Stimulated activated CD8-positive, alpha-beta memory T cell treated with anti-CD3 and anti-CD28 coated beads, Interleukin-15, amount 100 ng/mL, for 4 hours (primary cell): ENCODE measurements at places on chromosomes 2 and 18.
A peak's percentile ranks its signal among the peaks of the same experiment; 100 is the strongest.

DNA sequence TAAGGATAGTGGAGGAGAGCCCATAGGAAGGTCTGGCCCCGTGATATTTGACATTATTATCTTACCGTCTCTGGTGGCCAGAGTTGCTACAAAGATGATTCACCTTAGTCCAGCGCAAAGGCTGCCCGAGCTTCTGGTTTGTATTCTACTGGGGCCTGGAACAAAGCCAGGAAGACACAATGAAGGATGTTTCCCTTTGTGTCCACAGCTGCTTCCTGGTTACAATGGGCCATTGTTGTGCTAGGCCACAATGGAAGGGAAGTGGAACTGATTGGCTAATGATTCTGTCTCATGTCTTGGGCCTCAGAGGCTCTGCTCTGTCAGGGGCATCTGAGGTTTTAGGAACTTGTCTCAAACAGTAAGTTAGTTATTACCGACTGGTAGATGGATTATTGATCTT is 132.2 kb downstream of the TDRD15 start:
- DNase-seq: no peak

GRCh38 chr18:53385889-53386288 is 838.6 kb downstream of the MBD2 start:
- DNase-seq: no peak

GRCh38 chr2:172169611-172170010 is 66.9 kb upstream of the DLX2 start:
- no peak for DNase-seq

GRCh38 chr2:62465741-62466502 is 40.1 kb downstream of the TMEM17 start:
- DNase-seq: no peak

- DNase-seq: no peak
These were observed 288.6 kb downstream of the MTX2 start for GRCh38 chr2:176557821-176558220.

DNA sequence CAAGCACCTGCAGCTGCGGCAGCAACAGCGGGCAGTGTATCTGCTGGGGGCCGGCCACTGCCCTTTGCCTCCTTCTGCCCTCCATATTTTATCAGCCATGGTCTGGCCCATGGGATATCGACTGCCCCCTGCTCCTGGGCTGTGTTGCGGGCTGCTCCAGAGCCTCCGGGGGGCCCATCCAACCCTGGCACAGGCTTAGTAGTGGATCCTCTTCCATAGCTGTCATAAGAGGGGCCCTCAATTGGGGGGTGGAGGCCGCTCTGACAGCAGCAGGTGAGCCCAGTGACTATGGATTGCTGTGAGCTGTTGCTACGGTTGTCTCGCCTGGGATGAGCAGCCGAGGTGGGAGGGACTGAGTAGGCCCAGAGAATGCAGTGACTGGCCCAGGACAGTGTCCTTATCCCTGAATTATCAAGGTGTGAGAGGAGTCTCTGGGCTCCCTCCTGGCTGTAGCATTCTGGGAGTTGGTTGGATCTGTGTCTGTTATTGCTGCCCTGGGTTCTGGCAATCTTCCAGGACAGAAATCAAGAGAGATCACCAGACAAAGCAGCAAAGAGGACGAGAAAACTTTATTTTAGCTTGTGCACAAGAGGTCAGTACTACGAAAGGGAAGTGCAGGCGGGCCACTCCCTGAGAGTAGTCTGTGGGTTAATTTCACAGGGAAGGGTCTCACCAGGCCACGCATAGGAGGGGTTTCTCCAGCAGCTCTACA is 145.1 kb downstream of the ASB1 start:
- no peak for DNase-seq

- DNase-seq: no peak
These were observed 77.3 kb downstream of the SRBD1 start for GRCh38 chr2:45533771-45534170.

GRCh38 chr2:41622301-41622700 is 425.5 kb upstream of the PKDCC start:
- DNase-seq: no peak

DNA sequence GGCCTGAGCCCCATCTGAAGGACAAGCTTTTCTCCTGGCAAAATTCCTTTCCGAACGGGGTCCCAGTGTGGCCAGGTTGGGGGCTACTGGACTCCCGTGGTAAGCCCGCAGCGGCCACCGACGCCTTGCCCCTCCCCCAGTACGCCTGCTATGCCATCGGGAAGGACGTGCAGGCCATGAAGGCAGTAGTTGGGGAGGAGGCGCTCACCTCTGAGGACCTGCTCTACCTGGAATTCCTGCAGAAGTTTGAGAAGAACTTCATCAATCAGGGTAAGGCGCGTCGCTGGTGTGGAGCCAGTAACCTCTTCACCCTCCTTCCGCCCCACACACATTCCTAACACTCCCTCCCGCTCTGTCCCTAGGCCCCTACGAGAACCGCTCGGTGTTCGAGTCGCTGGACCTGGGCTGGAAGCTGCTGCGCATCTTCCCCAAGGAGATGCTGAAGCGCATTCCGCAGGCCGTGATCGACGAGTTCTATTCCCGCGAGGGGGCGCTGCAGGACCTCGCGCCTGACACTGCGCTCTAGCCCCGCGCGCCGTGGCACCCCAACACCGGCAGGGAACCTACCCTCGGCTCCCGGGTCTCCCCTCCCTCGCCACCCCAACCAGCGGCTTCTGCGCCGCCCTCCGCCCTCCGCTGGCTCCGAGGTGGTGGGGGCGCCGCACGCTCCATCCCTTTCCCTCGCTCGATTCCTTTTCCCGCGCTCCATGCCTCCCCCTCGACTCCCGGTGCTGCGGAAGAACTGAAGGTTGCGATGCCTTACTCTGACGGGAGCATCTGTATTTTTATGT is 13.6 kb upstream of the ANKRD53 start:
- peak; percentile 65 for DNase-seq

DNA sequence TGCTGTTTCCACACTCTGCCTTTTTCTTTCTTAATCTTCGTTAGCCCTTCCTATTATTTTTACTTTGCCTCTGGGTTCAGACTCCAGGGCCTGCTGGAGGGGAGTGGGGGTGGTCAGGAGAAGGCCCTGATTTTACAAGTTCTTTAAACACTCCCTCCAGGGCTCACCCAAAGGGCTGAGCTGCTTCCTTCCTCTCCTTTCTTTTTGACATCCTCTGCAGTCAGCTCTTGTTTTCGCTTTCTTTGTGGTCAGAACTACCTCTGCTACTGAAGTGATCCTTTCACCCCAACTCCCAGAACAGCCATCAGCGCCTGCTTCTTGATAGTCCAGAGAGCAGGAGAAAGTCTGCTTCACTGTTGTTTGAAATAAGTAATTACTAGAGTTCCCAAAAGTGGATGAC is 925.7 kb downstream of the EPHA4 start:
- DNase-seq: no peak

DNA sequence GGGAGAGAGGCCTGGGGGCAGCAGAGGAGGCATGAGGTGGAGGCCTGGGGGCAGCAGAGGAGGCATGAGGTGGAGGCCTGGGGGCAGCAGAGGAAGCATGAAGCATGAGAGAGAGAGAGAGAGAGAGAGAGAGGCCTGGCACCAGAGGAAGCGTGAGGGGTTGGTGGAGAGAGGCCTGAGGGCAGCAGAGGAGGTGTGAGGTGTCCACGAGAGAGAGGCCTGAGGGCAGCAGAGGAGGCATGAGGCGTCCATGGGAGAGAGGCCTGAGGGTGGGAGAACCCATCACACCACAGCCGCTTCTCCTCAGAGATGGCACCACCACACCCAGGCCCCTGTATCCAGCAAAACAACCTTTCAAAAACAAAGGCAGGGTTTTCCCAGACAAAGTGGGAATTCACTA is 55.7 kb upstream of the KCNG2 start:
- no peak for DNase-seq

DNA sequence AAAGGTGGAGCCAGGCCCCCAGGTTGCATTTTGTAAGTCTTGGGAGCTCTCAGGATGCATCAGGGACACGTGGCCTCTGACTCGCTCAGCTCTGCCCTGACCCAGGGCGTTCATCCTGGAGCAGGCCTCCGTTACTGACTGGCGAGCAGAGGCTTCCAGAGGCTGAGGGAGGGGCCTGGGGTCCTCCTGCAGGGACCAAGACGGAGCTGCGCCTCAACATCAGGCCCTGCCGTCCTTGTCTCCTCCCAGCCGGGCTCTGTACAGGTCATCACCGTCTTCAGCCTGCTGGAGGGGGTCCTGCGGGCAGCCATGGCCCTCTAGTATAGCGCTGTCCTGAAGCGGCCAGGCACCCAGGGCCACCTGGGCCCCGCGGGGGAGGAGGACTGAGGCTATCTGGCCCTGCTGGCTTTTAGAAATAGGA is 10.2 kb upstream of the ALPP start:
- DNase-seq: no peak

- peak; percentile 61 for DNase-seq
These were observed 61.6 kb downstream of the ST3GAL5 start for GRCh38 chr2:85826990-85827878.

GRCh38 chr18:49910986-49911385 is 97.7 kb upstream of the ACAA2 start:
- DNase-seq: no peak

DNA sequence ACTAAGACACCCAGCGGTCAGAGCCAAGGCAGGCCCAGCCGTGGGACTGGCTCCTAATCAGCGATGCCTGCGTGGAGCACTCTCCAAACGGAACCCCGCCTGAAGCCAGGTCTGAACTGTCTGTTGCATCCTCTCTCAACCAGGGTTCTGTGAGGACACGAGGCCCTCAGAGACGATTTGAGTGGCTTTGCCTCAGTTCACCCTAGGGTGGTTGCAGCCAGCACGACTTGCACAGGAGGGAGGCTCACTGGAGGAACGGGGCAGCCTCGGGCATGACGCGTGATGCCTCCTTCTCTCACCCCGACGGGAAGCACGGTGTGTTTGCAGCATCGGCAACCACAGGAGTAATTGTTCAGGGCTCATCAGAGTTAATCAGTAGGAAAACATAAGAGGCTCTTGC is 336.4 kb downstream of the EIPR1 start:
- no peak for DNase-seq
